ENCODE measurements at places on chromosomes 6 and 20. TPM values are rescaled to one million over a fixed set of nuclear protein-coding genes. Genes with fewer than 3 reads are reported as not detected.
A peak's percentile ranks its signal among the peaks of the same experiment; 100 is the strongest.

GRCh38 chr20:59891581-59891980 lies 41.9 kb downstream of the SYCP2 start:
- no peak for DNase-seq
- H3K27me3 ChIP-seq: no peaks in the 10 kb centered on the region
- no peak overlapping the region for H3K27ac ChIP-seq
- no peaks in the 10 kb centered on the region for H3K36me3 ChIP-seq
- no peaks in the 10 kb centered on the region for H3K4me1 ChIP-seq
- H3K4me3 ChIP-seq: no peak overlapping the region

DNA sequence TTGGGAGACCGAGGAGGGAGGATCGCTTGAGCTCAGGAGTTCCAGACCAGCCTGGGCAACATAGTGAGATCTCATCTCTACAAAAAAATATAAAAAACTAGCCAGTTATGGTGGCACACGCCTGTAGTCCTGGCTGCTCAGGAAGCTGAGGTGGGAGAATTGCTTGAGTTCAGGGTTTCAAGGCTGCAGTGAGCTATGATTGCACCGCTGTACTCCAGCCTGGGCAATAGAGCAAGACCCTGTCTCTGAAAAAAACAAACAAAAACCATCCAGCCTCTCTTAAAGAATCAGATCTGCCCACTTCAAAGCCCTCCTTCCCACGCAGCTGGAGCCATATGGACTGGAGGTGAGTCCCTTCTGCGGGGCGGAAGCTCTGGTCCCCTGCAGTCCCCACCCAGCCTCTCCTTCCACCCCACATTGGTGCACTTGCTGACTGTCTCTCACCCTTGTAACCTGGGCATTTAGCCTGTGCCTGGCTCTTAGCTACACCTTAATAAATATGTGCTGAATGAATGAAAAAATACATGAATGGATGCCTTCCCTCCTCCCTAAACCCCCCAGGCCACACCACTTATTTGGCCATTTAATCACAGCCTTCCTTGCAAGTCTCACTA lies 7.2 kb upstream of the PARD6B start:
- no peaks in the 10 kb centered on the region for H3K27me3 ChIP-seq
- no peak overlapping the region for H3K4me3 ChIP-seq
- H3K36me3 ChIP-seq: no peaks in the 10 kb centered on the region
- DNase-seq: no peak
- peaks cover 17% of the 10 kb centered on the region for H3K4me1 ChIP-seq

GRCh38 chr6:133184798-133185372 lies 56.3 kb upstream of the EYA4 start:
- H3K27ac ChIP-seq: no peak overlapping the region
- DNase-seq: no peak
- no peaks in the 10 kb centered on the region for H3K36me3 ChIP-seq
- H3K4me1 ChIP-seq: no peaks in the 10 kb centered on the region
- no peak overlapping the region for H3K4me3 ChIP-seq

GRCh38 chr6:10613723-10614122 lies 80.7 kb downstream of the C6orf52 start:
- H3K27ac ChIP-seq: no peak overlapping the region
- H3K4me1 ChIP-seq: no peaks in the 10 kb centered on the region
- no peaks in the 10 kb centered on the region for H3K27me3 ChIP-seq

DNA sequence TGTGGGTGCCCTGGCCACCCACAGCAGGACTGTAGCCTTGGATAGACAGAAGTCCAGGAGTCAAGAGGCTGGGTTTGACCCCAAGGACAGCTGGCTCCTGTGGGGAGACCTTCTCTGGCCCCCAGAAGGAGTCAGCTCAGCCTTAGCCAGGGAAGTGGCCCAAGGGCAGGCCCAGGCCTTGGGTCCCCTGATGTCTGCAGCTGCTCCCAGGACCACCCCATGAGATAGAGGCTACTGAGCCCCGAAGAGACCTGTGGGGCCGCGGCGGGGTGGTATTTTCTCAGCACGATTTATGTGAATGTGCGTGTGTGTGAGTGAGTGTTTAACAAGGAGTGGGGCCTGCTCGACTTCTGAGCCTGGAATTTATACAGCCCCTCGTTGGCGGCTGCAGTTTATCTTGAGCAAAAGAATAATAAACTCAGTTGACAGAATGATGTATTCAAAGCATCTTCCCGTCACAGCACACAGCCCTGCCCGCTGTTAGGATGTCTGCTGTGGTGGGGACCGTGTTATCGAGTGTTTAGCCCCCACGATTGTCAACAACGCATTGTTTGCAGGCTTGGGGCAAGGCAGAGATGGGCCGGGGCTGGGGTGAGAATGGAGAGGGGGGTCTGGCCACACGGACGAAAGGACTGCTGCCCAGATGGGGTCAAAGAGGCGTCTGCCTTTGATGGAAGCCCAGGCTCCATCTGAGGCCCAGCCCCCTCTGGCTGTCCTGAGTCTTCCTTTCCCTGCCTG lies 163.3 kb downstream of the VEGFA start:
- H3K36me3 ChIP-seq: no peaks in the 10 kb centered on the region
- H3K27ac ChIP-seq: no peak overlapping the region
- H3K27me3 ChIP-seq: no peaks in the 10 kb centered on the region
- H3K4me1 ChIP-seq: no peaks in the 10 kb centered on the region
- DNase-seq: peak; percentile 29

The PFDN6 gene
- total RNA-seq: 37.7 TPM

DNA sequence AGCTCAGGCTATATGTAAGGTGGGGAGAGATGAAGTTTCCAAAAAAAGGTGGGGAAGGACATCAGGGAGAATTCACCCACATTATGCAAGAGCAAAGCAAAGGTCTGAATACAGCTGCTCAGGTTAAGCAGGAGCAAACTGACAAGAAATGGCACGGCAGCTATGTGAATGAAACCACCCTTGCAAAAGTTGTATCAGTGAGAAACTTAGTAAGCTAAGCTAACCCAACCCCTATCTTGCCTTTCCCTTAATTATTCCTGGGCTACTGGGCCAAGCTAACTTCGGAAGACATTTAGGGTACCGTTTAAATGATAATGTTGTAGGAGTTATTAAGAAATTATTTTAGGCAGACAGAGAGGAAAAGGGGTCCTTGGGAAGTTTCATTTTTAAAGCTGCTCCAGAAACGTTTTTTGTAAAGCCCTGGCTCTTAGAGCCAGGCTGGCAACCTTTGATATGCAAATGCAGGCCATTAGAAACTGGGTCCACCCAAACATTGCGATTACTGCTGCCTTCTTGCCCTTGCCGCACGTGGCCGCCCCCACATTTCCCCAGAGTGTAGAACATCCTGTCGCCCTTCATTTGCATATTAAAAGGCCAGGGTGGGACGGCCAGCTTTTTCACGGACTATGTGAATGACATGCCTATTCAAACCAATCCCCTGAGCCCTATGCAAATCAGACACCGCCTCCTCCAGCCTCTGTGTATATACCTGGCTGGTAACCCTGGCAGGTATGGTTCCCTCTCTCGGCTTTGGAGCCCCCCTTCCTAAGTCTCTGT lies 60.5 kb upstream of the SAMD5 start:
- no peak overlapping the region for H3K27ac ChIP-seq
- H3K27me3 ChIP-seq: no peaks in the 10 kb centered on the region
- no peak overlapping the region for H3K4me3 ChIP-seq
- no peaks in the 10 kb centered on the region for H3K4me1 ChIP-seq
- DNase-seq: no peak

The PTCHD4 gene
- total RNA-seq: 0.55 TPM

GRCh38 chr6:18837013-18837412 lies 449.9 kb downstream of the RNF144B start:
- no peak for DNase-seq
- no peak overlapping the region for H3K27ac ChIP-seq
- H3K27me3 ChIP-seq: no peaks in the 10 kb centered on the region
- no peaks in the 10 kb centered on the region for H3K4me1 ChIP-seq
- H3K4me3 ChIP-seq: no peak overlapping the region

GRCh38 chr6:47520282-47520681 lies 42.7 kb downstream of the CD2AP start:
- DNase-seq: no peak
- no peaks in the 10 kb centered on the region for H3K27me3 ChIP-seq
- no peak overlapping the region for H3K27ac ChIP-seq
- H3K4me1 ChIP-seq: peaks cover 8% of the 10 kb centered on the region
- H3K4me3 ChIP-seq: no peak overlapping the region
